Karpas-422 (cell line): ENCODE measurements at places on chromosomes 5 and 9. TPM values are rescaled to one million over a fixed set of nuclear protein-coding genes. Genes with fewer than 3 reads are reported as not detected.

- DNase-seq = no peak
Measured at GRCh38 chr9:14146201-14146874, 167.6 kb downstream of the NFIB start.

GRCh38 chr5:69231851-69232250, 2.8 kb upstream of the CDK7 start:
- no peak for DNase-seq

- DNase-seq = peak; percentile 74
Measured at GRCh38 chr5:65722575-65723403, 784 bp downstream of the NLN start.

Gene FGFR4
- total RNA-seq = 2.4 and 3.6 TPM in 2 replicates

DNA sequence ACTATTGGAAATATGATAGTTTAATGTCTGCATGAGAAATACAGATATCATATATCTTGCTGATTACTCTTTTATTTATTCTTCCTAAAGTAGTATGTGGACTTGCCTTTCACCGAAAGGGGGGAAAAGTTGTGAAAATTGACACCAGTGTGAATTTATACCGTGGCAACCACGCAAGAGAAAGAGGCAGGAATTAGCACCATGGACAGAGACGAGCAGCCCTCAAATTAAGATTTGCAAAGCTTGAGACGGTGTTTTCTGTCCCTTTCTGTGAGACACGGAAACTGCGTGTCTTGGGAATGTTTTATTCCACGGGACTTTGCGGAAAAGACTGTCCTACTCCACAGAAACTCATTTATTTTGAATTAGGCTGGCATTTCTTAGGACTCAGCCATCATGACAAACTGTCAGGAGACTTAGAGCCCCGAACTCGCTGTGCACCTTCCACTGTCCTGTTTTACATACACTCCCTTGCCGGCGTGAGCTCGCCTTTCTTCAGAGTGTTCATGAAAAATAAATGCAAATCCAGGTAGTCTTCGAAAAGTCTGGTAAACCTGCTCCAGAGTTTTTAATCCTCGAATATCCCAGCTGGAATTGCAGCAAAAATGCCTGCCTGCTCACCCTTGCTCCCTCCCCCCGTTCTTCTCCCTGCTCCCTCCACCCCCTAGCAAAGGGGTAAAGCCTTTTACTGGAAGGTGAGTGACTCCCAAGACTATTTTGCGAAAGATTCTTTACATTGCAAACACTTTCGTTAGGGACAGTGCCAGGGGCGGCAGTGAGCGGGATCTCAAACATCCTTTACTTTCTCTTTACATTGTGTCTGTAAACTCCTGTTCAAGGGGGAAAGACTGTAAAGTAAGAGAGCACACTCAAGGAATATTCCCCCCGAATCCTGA, 3.8 kb upstream of the ELAVL2 start:
- DNase-seq = no peak

Gene ARRDC1
- 36.0 and 47.7 TPM in 2 replicates for total RNA-seq

GRCh38 chr9:88237479-88237961, 99.2 kb upstream of the SPATA31C2 start:
- DNase-seq = no peak
